Amniotic epithelial cell (primary cell): ENCODE measurements at places on chromosomes 2 and 18.
A peak's percentile ranks its signal among the peaks of the same experiment; 100 is the strongest.

DNA sequence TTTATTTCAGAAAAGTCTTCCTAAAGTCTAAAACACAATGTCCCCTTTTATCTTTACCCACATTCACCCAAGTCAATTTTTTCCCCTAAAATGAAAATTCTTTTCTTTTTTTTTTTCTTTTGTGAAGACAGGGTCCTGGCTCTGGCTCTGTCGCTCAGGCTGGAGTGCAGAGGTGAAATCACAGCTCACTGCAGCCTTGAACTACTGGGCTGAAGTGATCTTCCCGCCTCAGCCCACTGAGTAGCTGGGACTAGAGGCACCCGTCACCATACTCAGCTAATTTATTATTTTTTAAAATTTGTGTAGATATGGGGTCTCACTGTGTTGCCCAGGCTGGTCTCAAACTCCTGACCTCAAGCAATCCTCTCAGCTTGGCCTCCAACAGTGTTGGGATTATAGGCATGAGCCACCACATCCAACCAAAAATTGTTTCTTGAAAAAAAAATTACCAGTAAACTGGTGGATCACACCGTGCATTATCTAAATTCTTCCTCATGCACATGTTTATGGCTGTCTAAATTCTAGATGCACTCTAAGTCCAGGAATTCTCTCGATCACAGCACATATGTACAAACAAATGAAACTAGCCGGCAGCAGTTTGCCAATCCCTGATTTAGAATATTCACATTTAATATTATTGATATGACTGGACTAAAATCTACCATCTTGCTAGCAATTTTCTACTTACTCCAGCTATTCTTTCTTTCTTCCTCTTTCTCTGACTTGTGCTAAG lies 56.8 kb downstream of the OLA1 start:
- DNase-seq, result no peak

DNA sequence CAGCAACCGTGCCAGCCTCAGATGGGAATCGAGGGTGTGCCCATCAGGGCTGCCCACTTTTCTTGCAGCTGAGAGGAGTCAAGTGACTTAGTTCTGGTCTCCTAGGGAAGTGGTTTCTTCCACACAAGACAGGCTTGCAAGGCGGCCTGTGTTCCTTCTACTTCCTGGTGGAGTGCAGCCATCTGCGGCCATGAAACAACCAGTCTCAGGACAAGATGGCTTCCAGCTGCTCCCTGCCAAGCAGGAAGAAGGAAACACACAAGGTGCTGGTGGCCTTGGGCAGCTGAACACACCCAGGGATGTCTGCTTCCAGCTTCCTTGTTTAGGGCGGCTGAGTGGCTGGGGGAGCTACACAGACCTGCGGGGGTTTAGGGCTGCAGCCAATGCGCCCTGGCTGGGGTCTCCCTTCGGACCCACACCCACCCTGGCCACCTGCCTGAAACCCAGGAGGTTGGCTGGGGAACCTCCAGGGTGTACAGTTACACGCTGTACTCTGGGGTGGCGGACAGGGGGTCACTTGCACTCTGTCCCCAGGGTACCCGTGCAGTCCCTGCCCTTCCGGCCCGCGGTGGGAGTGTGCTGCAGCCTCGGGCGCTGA lies 34.7 kb downstream of the PTPN18 start:
- DNase-seq, result no peak

GRCh38 chr18:54671291-54671881 lies 80.3 kb downstream of the DYNAP start:
- DNase-seq, result peak; percentile 56

DNA sequence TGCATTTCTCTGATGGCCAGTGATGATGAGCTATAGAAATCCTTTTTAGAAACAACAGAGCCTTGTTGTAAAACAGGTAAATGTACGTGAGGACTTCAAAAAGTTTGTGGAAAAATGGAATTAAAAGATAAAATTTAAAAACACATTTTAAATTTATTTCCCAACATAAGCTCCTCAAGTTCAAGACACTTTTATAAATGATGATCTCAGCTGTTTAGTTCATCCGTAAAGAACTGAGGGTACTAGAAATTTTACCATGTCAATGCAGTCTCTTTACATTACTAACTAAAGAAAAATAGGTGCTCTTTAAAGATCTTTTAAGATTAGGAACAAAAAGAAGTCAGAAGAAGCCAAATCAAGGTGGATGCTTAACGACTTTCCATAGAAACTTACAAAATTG lies 52.5 kb downstream of the MSH2 start:
- no peak for DNase-seq

DNA sequence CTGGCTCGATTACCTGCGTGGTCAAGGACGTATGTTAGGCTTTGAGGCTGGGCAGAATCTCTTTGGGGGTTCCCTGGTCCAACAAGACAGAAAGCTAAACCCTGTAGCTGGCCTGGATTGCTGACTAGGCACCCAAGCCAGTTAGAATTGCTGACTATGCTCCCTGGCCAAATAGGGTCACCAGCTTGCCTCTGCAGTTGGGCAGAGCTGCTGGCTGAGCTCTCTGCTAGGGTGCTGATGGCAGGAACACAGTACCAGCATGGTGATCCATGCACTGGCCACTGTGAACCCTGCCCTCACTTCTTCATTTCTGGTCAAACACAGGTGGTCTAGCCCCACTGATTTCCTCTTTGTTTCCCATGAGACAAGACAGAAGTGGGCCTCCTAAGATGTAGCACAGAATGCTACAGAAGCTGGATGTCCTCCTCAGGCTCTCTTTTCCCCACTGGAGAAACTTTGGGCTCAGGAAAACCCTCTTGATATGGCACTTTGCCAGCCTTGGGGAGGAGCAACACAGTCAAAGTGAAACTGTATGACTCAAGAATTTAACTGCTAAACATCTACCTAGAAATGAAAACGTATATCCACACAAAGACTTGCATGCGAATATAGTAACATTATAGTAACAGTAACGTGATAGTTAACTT lies 20.8 kb downstream of the SP140L start:
- peak; percentile 35 for DNase-seq

DNA sequence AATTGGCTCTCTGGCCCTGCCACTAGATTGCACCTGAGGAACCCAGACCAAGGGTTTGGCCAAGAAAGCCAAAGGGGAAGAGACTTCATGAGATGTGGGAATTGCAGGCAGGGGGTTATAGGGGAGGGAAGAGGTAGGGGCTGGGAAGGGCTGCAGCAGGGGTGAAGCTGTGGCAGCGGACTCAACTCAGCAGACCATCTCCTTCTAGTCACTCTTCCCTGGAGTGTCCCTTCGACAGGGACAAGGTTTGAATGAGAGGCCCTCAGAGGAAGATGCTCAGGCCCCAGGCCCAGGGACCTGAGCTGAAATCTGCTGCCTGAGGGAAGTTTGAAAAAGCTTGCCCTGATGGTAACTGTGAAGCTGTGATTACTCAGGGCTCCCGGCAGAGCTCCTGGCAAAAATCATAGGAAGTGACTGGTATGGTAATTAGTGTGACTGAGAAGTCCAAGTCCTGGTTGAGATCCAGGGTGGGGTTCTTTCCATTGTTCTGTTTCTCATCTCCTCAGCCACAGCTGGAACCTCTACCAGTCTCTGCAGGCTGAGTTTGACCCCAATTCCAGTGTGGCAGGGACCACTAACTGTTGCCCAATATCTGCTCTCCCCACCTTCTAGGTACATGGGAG lies 300.9 kb downstream of the CYP26B1 start:
- no peak for DNase-seq

GRCh38 chr18:35252466-35252865 lies 11.6 kb downstream of the ZNF397 start:
- no peak for DNase-seq

GRCh38 chr2:128414351-128414750 lies 95.7 kb upstream of the HS6ST1 start:
- no peak for DNase-seq

- DNase-seq, result no peak
Observed at GRCh38 chr2:160974803-160975202, 185.4 kb upstream of the TANK start.

GRCh38 chr2:190846746-190847145 lies 33.9 kb upstream of the GLS start:
- no peak for DNase-seq

GRCh38 chr2:136045835-136046570 lies 60.6 kb upstream of the DARS1 start:
- no peak for DNase-seq

DNA sequence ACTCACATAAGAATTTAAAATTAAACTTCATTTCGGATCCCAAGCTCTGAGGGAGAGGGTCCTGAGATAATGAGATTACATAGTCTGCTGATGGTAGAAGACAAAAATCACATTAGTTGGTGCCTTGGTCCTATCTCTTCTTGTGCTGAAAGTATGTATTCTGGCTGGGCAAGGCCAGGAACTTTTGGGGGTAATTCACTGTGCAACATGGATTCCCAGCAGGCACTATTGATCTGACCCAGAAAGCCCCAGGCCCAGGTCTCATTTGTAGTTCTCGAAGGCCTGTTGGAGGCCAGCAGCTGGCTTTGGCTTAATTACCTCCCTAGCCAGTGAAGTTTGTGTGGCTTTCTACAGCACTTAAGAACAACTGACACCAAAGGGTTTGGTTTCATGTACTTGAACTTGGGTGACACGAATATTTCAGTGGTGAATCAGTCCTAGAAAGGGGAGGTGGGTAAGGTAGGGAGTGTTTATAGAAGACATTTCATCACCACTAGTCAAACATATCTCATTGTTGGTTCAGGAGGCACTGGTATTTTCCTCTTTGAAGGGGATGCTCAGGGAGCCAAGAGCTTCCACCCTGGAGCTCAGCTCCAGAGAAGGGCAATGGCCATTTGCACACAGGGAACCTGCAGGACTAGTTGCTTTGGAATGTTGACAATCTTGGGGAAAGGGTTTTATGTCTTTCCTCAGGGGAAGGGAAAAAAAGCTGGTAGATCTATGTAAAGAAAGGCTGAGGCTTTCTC lies 217.8 kb downstream of the OSR1 start:
- peak; percentile 69 for DNase-seq

GRCh38 chr2:54941248-54941984 lies 108.8 kb downstream of the RTN4 start:
- no peak for DNase-seq

- DNase-seq, result no peak
Observed at GRCh38 chr2:29504746-29505145, 389.5 kb downstream of the CLIP4 start.
